ENCODE measurements at places on chromosomes 5 and 9.
A peak's percentile ranks its signal among the peaks of the same experiment; 100 is the strongest.

GRCh38 chr5:14292766-14293658 lies 149.9 kb downstream of the TRIO start:
- no peak for DNase-seq

DNA sequence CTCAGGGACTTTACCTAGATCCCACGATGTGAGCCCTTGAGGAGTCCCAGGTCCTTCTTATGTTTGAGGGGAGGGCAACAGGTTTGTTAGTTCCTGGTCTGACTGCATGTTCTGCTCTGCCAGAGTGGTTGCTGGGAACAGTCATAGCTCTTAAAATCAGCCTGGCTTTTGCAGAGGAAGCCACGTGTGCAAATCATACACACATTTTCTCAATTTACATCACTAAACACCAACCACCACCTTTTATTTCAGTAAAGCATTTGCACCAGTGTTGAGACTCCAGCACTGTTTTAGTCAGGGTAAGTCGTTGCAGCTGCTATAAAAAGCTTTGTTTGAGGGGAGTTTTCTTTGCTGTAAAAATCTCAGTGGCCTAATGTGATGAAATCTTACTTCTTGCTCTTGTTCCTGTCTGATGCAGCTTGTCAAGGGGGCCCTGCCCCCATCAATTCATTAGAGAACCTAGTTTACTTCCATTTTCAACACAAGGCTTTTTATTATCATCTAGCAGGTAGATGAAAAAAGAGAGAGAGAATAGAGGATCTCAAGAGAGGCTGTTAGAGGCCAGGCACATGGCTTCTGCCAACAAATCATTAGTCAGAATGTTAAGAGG lies 70.3 kb upstream of the VCAN start:
- DNase-seq = no peak

DNA sequence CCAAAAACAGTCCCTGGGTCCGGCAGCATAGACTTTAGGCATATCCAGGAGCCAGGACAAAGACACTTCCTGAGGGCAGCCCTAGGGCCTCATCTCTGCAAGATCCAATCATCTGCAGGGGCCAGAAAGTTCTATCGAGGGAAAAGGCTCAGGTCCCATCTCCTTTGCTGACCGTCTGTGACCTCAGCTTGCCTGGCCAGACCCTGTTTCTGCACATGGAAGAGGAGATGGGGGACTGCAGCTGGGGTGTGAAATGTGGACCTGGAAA lies 51.0 kb upstream of the FCN1 start:
- no peak for DNase-seq

DNA sequence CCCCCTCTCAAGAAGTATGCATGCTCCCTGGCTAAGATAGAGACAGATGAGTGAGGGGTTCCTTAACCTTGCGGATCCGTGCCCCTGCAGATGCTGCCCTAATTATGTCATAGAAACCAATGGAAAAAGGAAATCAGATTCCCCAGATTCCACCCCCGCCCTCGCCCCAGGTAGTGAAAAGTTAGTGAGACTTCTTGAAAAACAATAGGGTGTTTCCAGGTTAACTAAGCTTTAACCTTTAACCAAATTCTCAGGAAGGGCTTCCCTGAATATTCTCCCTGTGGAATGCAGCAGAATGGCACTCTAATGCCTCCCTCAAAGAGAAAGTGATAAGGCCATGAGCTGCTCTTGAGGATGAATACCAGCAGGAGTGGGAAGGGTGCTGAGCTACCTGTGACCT lies 116.0 kb upstream of the RANBP3L start:
- no peak for DNase-seq

DNA sequence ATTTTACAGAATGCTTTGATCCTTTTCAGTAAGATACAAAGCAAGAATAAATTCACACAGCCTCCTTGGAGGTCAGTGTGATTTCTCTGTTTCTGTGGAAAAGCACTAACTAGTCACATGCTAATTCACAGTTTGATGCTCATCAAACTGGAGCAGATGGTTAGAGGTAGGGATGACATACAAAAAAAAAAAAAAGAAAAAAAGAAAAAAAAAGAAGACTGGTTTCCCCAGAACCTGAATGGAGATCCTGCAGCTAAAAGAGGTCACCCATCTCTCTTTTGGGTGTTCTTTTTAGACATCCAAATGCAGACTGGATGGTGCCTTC lies 123.7 kb upstream of the ANKRD55 start:
- DNase-seq = no peak

DNA sequence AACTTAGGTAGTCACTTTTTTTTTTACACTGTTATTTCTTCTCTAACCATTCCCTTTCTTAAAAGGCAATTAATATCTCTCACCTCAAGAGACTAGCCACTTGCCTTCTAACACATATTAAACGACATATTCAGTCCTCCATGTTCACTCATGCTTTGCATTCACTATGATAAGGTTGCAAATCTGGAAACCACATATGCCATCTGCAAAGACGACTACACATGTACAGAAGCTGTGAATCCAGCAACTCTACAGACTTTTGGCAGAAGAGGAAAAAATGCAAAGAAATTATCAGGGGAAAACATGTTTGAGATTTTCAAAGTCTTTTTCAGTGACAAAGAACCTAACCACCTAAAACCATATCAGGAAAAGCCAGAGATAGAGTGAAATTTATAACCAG lies 112.1 kb downstream of the EPB41L4A start:
- no peak for DNase-seq

- DNase-seq = no peak
These were observed 1383.0 kb upstream of the C9orf72 start for GRCh38 chr9:28956116-28956880.

DNA sequence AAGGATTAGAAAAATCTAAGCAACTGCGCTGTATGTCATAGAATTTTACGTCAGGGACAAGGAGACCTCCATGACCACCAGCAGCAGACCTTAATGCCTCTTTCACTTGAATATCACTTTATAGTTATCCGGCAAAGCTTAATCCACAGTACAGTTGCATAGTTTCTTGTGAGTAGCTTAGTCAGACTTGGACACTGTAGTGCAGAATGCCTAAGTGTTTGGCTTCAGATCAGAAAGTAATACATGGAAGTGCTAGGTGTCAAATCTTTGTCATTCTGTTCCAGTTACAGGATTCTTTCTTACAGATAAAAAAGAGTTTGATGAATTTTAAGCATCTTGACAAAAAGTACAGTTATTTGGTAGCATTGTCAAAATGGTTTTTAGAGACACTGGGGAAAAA lies 239.9 kb upstream of the PAPPA start:
- no peak for DNase-seq

GRCh38 chr5:97136475-97136874 lies 5.9 kb downstream of the LIX1 start:
- DNase-seq = no peak

- DNase-seq = no peak
These were observed 2.2 kb downstream of the NSMF start for GRCh38 chr9:137456864-137457405.

DNA sequence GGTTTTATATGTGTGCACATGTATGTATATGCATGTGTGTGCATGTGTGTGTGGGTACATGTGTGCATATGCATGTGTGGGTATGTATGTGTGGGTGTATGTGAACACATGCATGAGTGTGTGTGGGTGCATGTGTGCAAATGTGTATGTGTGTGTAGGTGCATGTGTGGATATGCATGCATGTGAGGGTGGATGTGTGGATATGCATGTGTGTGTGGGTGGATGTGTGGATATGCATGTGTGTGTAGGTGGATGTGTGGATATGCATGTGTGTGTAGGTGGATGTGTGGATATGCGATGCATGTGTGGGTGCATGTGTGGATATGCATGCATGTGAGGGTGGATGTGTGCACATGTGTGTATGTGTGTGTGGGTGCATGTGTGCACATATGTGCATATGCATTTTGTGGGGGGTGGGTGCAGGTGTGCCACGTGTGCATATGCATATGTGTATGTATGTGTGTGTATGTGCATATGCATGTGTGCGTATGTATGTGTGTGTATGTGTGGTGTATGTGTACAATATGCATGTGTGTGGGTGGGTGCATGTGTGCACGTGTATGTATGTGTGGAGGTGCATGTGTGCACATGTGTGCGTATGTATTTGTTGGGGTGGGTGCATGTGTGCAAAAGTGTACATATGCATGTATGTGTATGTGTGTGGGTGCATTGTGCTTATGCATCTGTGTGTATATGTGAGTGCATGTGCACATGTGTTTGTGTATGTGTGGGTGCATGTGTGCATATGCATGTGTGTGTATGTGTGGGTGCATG lies 144.2 kb downstream of the GAS1 start:
- DNase-seq = no peak

- DNase-seq = no peak
These were observed 582.5 kb upstream of the CDH18 start for GRCh38 chr5:20570486-20570885.

DNA sequence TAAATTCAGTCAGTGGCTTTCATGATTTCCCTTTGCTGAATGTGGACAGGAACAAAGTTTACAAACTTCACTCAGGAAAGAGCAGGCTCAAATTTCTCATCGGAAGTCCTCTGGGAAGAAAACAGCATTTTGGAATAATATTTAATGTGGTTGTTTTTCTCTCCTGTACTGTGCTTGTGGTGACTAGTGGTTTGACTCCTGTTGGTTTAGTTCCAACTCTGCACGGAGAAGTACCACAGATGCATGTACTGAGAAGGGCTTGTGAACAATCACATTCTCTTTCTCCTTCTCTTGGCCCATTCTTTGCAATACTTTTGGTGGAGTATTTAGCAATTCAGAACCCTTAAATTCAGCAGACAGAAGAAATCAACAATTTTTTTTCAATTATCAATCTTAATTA lies 13.3 kb downstream of the MPDZ start:
- DNase-seq = no peak

GRCh38 chr5:173055042-173055721 lies 970 bp upstream of the CREBRF start:
- DNase-seq = no peak

DNA sequence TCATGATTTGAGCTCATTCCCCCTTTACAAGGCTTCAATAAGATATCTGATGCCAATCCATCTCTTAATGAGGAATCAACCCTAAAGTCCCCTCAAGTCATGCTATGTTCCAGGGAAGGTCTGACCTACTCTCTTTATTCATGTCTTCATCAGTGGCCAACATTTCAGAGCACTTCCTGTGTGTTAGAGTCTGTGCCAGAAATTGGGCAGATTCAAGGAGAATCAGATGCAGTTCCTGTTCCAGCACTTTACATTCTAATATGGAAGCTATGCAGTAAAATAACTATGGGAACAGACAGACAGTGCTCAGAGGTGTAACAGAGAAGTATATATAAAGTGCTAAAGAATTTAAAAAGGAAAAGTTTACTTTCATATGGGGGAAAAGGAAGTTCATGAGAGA lies 193.4 kb upstream of the NR4A3 start:
- no peak for DNase-seq

- no peak for DNase-seq
These were observed 57.9 kb downstream of the DIAPH1 start for GRCh38 chr5:141560725-141561483.

DNA sequence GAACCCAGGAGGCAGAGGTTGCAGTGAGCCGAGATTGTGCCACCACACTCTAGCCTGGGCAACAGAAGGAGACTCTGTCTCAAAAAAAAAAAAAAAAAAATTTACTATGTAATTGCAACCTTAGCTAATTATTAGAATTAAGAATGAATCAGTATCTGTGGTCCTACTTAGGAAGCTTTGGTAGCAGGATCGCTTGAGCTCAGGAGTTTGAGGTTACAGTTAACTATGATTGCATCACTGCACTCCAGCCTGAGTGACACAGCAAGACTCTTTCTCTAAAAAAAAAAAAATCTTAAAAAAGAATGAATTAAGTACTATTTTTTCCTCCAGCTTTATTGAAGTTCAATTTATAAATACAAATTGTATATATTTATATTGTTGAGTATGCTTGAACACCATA lies 16.7 kb downstream of the NDUFAF2 start:
- no peak for DNase-seq

DNA sequence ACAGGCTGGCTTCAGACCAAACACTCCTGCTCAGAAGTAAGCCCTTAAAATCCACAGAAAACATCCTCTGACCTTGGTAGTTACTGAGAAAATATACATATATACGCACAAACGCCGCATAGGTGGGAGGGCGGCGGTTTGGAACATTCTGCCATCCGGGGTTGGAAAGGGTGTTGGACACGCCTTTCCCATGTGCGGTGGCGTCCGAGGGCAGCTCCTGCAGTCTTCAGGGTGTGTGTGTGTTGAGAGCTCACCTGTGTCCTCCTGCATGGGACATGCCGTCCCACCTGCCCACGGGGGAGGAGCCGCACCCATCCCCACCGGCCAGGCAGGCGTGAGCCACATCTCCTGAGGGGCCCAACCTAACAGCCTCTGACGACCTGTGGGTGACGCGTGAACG lies 28.2 kb downstream of the SLC9A3 start:
- no peak for DNase-seq

GRCh38 chr9:126986506-126986951 lies 71.9 kb downstream of the RALGPS1 start:
- DNase-seq = peak; percentile 25

- no peak for DNase-seq
These were observed 69.1 kb upstream of the TJP2 start for GRCh38 chr9:69104830-69105527.

DNA sequence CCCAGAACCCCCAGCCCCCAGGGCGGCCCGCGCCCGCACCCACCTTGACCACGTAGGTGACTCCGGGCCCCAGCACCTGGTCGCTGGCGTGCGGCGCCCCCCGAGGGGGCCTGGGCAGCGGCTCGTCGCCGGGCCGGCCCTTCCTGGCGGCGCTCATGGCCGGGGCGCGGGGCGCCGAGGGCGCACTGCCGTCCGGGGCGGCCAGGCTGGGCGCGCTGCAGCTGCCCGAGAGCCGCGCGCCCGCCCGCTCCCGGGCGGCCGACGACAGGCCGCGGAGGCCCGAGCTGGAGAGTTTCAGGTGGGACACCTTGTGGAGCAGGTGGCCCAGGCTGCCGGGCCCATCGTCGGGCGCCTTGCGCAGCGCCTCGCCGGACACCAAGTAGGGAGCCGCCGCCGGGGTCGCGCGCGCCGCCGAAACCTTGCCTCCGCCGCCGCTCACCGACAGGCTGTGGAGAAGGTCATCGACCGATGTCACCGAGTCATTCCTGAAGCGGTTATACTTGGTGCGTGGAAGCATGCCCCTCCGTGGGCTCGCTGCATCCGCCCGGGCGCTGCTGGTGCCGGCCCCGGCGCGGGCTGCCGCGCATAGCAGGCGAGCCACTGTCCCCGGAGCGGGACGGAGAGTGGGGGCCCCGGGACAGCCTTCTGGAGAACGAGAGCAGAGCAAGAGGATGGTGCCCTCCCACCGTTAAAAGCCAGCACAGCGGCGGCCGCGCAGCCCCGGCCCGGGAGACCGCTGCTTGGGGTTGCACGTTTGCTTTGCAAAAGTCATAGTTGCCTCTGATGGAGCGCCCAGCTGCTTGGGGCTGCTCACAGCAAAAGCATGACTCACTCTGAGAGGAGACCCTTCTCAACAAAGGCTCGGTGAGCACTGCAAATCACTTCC lies at the start of gene SHC3:
Gene SHC3, minus strand, starts transcription at position 875 of the 886 bp plus-strand sequence. Its CDS starts 358 bp downstream, at position 517.
- no peak for DNase-seq

Data from CD4-positive, alpha-beta T cell treated with Interleukin-17A for 1 hour (primary cell).